Nephron progenitor cell (in vitro differentiated cells): ENCODE measurements at places on chromosomes 16 and 17.

DNA sequence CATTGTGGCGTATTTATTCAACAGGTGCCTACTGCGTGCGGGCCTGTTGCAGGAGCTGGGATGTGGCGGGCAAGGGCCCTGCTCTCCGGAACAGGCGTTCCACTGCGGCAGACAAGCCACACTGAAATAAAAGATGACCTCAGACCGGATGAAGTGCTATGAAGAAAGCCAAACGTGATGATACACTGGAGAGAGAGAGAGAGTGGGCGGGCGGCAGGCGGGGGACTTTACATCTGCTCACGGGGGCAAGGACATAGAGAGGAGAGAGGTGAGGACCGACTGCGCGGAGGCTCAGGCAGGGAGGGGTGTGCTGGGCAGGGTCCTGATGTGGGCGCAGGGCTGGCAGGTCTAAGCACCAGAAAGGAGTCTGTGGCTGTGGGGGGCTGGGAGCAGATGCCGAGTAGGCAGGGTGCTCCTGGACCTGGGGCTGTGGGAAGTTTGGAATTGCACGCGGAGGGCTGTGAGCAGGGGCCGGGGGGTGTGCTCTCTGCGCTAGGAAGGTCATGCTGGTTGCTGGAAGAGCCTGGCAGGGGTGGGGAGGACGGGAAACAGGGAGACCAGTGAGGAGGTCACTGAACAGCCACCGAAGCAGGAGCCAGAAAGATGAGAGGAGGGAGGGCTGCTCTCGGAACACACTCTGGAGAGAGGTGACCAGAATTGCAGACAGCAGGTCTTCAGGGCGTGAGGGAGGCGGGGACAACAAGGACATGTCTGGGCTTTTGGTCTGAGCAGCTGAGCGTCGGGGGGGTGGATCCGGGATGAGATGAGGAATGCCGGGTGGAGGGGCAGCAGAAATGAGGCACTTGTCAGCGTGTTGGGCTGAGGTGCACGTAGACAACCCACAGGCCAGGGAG lies 9.9 kb downstream of the MXRA7 start:
- H3K27me3 ChIP-seq: peaks cover 21% of the 10 kb centered on the region
- peak overlapping the region; percentile 65 for H3K4me3 ChIP-seq
- H3K27ac ChIP-seq: peak overlapping the region; percentile 20
- peak; percentile 49 for DNase-seq
- no peaks in the 10 kb centered on the region for H3K36me3 ChIP-seq
- peaks cover 73% of the 10 kb centered on the region for H3K4me1 ChIP-seq

- peaks cover 12% of the 10 kb centered on the region for H3K4me1 ChIP-seq
- no peak overlapping the region for H3K27ac ChIP-seq
- H3K36me3 ChIP-seq: no peaks in the 10 kb centered on the region
- peaks cover 17% of the 10 kb centered on the region for H3K27me3 ChIP-seq
These were observed 61.2 kb upstream of the MPHOSPH6 start for GRCh38 chr16:82231008-82231787.

GRCh38 chr17:58316260-58316960 lies 12.2 kb downstream of the TSPOAP1 start:
- no peak for DNase-seq
- H3K27ac ChIP-seq: peak overlapping the region; percentile 16
- peaks cover 24% of the 10 kb centered on the region for H3K4me1 ChIP-seq
- H3K36me3 ChIP-seq: peaks cover 16% of the 10 kb centered on the region
- H3K27me3 ChIP-seq: peaks cover 10% of the 10 kb centered on the region

DNA sequence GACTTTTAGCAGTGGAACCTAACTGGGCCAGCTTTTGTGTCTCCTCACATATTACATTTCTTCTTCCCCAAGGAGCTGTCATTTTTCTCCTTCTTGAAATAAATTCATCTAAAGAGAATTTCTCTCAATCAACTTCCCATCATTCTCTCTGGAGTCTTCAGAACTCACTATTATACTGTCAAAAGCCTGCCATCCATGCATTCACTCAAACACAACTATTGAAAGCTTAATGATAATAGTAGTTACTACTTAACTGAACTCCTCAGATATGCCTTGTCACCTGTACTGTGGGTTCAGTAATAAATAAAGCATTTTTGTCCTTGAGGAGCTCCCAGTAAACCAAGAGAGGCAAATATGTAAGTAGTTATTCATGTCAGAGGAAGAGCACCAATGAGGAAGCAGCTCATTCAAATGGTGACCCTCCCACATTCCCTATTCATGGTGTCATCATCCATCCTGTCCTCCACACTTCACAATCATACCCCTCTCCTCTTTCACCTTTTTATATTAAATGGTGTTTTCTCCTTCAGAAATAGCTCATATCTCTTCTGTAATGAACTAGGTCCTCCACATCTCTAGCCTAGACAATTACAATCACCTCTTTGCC lies 162.6 kb downstream of the CA10 start:
- no peak overlapping the region for H3K27ac ChIP-seq
- peaks cover 8% of the 10 kb centered on the region for H3K4me1 ChIP-seq
- DNase-seq: no peak
- H3K36me3 ChIP-seq: no peaks in the 10 kb centered on the region
